ENCODE measurements at places on chromosomes 5 and 9.

DNA sequence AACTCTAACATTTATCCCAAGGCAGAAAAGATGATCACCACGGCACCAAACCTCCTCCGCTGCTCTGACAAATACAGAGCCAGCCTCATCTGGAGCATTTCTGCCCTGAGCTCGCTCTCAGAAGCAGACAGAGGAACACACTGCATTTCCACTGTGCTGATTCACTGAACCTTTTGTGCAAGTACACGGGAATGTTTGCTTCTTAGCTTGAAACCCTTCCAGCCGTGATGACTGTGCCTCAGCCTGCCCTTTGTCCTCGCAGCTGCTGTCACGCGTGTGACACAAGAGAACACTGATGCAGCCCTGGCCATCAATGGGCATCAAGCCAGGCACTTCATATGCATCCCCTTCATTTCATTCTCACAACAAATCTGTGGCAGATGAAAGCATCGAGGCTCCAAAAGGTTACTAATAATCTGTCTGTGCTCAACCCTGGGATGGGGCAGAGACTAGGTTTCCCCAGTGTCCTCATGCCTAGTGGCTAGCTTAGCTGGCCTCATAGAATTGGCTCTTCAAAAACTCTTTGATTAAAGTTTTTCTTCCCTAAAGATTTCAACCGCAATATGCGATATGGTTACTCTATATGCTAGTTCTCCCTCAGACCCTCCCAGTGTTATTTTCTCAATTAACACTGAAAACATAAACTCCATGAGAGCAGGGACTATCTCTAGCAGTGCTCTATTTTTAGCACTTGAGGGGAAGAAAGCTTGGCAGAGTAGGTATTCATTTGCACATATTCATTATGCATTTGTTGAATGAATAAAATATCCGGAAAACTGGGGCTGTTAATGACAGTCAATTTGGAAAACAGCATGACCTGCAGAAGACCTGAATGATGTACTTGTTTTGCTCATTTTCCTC lies 7.3 kb downstream of the CDC14B start:
- DNase-seq, result no peak

GRCh38 chr5:131942016-131942415 lies 3.4 kb downstream of the MEIKIN start:
- DNase-seq, result no peak

- no peak for DNase-seq
Observed at GRCh38 chr5:147558826-147559225, 49.0 kb upstream of the DPYSL3 start.

DNA sequence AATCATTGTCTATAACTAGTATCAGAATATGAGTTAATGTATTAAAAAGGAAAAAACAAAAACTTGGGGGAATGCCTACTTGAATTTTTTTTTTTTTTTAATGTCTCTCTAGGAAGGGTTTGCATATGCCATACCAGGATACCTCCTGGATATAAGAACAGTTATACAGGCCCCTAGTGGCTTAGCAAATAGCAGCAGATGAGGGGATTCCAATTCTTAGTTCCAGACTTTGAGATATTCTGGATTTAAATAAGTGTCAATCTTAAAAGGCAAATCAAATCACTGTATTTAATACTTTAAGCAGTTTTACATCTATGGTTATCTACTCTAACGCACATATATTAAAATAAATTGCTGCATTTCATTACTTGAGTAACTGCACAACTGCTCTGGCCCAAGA lies 1055.5 kb upstream of the DMAC1 start:
- no peak for DNase-seq

DNA sequence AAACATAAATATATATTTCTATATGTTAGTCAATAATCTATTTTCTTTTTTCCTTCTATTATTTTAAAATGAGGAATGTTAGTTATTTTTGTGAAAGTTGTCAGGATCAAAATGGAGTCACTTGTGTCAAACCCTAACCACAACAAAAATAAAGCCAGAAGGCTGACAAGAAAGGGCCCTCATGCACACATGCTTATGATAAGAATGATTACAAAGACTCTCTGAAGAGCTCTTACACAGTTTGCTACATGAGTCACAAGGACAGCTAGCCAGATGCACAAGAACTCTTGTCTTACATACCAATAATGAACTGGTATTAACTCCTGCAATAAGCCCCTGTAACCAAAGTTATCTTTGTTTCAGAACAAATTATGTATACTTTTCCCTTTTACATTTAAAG lies 64.7 kb downstream of the GGTA1 start:
- no peak for DNase-seq

- DNase-seq, result no peak
Observed at GRCh38 chr5:130501151-130501865, 597.0 kb downstream of the CHSY3 start.
